Right renal pelvis (tissue), 4 donors: ENCODE measurements at places on chromosomes 4 and X. TPM values are rescaled to one million over a fixed set of nuclear protein-coding genes. Genes with fewer than 3 reads are reported as not detected.

The CT45A1 gene
- not detected for polyA plus RNA-seq

The BBS7 gene
- 28.2 TPM for polyA plus RNA-seq

DNA sequence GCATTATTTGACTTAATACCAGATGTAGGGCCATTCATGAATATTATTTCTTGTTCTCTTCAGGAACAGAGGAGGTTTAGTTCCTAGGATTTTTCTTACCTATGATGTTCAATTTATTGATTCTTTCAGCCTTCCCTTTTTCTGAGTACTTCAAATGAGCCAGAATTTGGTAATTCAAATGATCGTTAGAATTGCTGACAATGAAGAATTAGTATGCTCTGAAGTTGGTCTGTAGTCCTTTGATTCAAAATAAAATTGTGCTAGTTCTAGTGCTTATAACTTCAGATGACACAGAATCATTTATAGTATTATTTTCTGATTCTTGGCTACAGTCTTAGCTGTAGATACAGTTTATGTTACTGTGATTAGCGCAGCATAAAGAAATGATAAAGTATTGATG lies 35.2 kb upstream of the WDR17 start:
- DNase-seq: no peak

GRCh38 chr4:13289391-13289790 lies 194.7 kb downstream of the RAB28 start:
- no peak for DNase-seq

DNA sequence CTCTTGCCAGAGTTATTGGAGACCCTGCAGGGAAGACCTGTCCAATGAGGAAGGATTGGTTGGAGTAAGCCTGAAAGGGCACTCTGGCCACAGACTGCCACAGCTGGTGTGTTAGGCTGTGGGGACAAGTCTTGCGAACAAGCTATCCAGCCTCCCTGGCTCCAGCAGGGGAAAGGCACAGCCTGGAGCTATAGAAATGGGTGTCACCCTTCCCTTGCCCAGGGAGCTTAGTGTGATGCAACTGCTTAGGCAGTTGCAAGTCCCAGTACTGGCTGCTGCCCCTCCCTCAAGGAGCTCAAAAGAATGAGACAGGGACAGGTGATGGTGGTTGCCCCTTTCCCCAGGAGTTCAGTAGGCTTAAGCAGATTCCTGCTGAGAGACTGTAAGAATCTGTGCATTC lies 165.7 kb upstream of the CT83 start:
- DNase-seq: no peak

DNA sequence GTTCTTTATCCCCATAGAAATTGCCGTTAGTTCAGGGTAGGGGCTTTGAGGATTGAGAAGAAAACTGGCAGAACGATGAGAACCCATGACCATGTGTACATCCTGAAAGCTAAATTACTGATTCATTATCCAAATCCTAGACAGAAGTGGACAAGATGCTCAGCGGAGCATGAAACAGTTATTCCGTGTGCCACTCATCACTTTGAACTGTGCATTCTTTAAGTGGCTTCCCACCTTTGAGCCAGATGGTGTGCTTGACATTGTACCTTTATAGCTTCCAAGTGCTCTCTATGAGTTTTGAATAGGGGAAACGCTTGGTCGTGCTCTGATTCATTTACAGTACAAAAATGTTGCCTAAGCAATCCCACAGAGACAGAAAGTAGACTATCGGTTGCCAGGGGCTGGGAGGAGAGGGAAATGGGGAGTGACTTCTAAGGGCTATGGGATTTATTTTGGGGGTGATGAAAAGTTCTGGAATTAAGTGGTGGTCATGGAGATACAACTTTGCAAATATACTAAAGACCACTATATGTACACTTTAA lies 100.0 kb downstream of the DOCK11 start:
- DNase-seq: no peak

- DNase-seq: no peak
Measured at GRCh38 chrX:23799469-23800065, 16.6 kb downstream of the SAT1 start.

DNA sequence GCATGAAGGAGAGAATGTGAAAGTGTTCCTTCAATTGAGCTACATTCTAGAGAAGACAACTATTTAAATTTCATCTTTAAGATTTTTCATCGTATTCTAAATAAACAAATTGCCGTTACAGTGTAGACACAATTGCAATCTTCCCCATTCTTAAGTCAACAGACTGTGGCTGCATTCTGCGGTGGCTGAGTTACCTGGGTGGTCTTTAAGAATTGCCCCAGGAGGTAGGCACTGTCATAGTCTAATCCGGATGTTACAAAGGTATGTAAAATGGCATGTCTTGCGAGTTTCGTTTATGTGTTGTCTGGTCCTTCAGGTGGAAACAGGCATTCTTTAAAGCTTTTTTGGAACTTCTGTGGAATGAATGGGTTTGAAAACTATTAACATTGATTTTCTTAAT lies 586.1 kb upstream of the PITX2 start:
- no peak for DNase-seq

DNA sequence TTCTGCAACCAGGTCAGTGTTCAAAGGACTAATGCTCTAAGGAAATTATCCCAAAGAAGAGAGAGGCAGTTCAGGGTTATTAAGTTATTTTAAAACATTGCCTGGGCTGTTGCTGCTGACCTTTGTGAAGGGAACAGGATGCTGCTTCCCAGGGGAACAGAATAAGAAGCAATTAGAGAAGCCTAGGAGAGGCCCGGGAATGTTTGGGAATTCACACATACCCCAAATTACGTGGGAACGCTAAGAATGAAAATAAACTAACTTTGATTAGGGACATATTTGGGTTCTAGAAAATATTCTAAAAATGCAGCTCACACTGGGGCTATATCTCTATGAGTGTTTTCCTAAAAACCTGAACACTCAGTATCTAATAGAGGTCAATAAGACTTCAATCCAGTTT lies 243.1 kb upstream of the FTHL17 start:
- DNase-seq: no peak

DNA sequence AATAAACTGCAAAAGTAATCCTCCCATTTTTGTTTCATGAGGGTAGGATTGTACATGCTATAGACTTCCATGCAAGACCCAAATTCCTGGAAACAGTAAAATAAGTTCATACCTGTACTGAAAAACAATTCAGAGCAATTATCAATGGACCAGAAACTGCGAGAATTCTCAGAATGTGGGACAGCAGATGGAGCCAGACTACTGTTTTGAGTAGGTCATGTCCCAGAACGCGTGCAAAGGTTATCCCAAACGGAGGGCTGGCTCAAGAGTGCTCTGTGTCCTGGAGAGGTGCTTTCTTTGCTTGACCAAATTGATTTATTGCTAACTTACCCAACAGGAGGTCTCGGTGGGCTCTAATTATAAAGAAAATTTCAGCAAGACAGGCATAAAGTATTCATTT lies 1.7 kb upstream of the MAGEH1 start:
- DNase-seq: no peak

DNA sequence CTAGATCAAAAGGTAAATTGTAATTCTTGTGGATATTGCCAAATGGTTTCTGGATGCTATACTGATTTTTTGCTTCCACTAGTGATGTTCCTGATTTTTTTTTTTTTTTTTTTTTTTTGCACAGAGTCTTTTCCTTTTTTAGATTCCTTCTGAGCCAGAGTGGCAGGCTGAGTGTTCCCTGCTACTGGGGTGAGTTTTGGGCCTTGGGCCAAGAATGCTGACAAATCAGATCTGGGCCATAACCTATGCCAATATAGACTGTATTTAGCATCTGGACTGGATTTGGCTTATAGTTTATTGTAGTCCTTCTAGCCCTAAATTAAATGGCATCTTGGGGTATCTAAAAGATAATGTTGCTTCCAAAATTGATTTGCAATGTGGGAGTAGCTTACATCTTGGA lies 52.8 kb downstream of the REPS2 start:
- DNase-seq: no peak

DNA sequence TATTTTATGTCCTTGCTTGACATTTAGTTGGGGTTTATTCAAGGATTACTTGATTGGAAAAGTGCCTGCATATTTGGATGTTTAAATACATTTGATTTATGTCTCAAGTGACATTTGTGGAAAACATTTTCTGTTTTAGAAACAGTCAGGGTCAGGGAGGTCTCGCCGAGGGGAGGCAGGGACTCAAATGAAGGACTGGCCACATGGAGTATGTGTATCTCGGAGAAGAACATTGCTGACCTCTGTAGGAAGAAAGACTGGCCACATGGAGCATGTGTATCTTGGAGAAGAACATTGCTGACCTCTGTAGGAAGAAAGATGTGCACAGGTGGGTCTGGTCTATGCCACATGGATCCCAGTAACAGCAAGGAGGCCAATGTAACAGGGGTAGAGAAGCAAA lies 233.6 kb downstream of the TRIML1 start:
- no peak for DNase-seq

GRCh38 chrX:119529345-119530276 lies 35.6 kb downstream of the STEEP1 start:
- DNase-seq: no peak
